Stimulated activated CD4-positive, alpha-beta T cell treated with anti-CD3 and anti-CD28 coated beads, TNF-alpha, amount 100 ng/mL, for 1 hour (primary cell): ENCODE measurements at places on chromosomes 1 and 21.

DNA sequence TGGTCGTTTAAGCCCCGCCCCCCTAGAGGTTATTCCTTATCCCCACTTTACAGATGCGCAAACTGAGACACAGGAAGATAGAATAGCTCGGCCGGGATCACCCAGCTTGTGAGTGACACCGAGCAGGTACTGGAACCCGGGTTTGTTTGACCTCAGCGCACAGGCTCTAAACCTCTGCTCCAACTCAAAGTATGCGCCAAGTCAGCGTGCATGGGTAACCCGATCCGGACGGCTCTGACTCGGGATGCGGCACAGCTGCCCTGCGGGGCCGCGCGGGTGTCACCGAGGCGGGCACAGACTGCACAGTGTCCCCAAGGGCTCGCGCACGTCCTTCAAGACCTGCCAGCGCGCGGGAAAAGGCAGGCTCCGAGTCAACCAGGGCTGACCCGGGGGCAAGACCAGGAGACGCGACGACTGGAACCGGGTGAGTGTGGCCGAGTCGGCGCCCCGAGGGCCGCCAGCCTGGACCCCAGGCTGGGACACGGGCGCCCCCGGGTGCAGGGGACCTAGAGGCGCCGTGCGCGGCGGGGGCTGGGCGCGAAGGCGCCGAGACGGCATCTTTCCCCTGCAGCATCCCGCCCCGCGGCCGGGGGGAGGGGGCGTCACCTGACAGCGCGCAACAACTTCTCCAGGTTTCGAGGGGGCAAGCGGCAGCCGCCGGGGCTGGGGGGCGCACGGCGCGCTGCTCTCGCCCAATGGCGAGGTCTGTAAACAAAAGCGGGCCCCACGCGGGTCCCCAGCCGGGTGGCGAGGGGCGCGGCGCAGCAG, 101.9 kb upstream of the SOD1 start:
- DNase-seq, result no peak

GRCh38 chr21:21230672-21231071, 232.5 kb downstream of the NCAM2 start:
- DNase-seq, result no peak

GRCh38 chr1:109846162-109846561, 64.5 kb upstream of the CSF1 start:
- no peak for DNase-seq

DNA sequence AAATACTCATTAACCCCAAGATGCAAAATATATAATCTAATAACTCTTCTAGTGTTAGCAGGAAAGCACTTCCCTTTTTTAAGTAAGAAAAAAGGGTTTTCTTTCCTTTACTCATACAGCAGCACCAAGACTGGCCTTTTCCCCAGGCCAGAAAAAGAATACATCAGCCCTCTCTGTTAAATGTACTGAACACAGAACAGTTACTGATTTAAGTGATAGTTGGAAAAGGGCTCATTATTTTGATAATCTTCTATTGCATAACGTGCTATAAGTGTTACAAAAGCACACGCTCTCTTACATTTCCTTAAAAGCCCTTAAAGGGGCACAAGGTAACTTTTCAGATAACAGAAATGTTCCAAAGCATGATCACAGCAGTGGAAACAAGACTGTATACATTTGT, 142.9 kb downstream of the TIAM1 start:
- DNase-seq, result no peak

DNA sequence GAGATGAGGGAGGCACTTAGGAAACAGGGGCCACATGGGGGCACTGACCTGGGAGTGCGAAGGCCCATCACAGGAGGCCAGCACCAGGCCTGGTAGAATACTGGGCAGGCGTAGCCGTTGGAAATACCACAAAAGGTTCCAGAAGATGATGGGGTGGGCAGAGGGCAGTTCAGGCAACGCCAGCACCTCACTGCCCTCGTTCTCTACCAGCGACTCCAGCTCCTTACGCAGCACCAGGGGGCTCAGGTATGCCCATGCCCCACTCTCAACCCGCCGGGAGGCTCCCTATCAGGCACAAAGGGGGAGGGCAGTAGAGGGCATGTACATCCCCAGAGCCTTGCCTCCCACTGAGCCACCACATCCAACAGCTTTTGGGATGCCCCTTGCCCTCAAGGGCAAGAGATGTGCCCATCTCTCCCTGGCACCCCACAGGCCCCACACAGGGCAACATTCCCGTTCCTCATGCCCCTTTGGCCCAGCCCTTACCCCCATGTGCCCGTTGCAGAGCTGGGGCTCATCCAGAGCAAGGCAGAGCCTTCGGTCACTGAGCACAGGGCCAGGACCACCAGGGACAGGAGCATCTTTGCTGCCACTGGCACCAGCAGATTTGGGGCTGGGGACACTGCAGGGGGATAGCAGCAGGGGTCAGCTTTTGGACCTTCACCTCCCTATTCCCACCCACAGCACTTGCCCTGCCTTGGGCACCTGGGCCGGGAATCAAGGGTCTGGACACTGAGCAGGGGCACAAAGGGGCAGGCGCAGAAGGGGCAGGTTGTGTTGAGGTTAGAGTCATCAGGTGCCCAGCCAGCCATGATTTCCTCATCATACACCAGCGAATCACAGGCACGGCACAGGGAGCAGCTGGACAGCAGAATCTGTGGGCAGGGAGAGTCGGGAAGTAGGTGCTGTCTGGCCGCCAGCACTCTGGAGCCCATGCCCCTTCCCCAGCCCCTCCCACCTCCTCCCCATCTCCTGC, 9.7 kb upstream of the GATAD2B start:
- DNase-seq, result no peak

- DNase-seq, result no peak
These were observed 1.1 kb upstream of the TTC39A start for GRCh38 chr1:51331206-51332100.

DNA sequence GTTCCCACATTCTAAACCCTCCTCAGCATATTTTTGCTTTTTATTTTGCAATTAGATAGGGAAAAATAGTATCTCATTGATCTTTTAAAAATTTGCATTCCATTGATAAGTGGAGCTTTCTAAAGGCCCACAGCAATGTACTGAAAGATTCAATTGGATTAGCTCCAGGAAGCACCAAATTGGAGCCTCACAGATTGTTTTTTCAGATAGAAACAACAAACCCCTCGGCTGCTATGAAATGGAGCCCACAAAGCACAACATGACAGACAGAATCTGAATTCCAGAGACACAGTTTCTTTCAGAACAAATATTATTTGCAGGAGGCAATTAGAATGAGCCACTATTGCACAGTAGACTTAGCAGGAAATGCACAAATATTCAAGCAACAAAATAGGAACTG, 58.9 kb upstream of the KIF26B start:
- DNase-seq, result no peak

DNA sequence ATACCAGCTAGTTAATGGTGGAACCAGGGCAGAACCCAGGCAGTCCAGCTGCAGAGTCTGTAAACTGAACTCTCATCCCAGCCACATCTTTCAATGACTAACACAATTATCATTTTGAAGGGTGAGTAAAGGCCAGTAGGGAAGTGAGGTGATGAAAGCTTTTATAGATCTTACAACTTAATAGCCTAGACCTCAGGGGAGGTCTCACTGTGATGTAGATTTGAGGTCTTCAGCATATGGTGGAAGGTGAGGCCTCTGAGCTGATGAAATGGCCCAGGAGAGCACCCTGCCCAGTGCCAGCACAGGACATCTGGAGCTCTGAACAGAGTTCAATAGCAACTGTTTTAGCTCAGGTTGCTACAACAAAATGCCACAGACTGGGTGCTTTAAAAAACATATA, 44.8 kb upstream of the POU2F1 start:
- no peak for DNase-seq

DNA sequence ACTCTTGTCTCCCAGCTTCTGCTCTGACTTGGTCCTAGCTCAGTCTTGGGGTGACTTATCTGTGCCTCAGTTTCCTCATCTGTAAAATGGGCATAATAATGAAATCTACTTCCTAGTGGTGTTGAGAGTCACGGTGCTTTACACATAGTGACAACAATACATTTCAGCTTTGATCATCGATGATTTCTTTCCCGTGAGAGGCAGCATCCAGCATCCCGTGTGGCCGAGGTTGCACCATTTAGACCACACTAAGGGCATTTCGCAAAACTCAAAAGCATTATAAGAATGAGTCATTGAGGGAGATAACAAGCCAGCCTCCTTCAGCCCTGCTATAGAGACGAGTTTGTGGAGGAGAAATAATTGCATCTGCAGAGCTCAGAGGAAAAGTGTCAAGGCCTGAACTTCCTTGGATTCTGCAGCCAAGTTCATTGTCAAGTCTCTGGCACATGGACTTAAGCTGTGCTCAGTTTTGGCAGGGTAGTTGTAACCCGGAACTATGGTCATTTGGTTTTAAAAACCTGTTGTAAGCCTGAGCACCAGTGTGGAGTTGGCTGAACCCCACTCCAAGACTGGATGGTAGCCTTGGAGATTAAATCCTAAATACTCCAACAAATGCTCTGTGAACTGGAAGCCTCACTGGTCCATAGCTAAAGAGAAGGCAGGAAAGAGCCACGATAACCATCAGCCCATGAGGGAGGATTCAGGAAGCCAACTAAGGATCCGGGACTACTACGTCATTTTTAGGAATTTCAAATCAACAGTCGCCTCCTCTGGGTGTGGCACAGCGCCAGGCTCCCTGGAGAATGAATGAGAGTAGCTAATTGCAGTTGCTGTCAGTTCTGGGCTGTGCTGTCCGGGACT, 64.2 kb downstream of the TCP10L start:
- DNase-seq, result no peak

- no peak for DNase-seq
These were observed 3.6 kb upstream of the LCE5A start for GRCh38 chr1:152506899-152507498.

DNA sequence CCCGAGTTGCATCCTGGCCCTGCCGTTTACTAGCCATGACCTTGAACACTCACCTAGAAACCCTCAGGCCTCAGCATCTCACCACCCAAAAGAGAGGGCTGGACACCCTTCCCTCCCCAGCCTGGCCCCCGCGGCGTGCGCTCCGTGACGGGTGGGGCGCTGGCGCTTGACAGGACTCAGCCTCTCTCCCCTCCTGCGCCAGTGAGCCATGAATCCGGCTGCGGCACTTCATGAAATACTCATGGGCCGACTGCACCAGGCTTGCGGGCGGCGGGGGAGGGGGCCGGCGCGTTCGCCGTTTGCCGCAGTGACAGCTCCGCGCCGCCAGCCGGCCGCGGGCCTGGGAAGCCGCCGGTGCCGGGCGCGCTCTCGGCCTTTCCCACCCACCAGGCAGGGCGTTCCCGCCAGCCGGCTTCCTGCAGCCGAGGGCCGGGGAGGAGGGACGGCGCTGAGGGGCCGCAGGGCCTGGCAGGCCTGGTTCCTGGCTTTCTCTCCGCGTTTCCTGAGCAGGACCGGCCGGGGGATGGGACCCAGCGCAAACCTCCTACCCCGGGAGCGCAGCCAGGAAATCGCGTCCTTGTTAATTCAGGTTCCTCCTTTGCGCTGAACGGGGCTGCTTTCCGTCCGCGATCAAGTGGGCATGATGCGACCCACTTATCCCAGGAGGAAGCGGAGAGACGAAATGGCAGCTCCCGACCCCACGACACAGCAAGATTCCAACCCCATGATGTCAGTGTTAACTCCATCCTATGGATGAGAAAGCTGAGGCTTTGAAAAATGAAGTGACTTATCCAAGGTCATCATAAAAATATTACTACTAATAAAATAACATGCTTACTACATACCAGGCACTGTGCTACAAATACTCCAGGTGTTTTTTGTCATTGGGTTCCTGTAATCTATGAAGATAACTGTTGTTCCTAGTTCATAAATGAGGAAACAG, 9.1 kb upstream of the LUZP1 start:
- DNase-seq, result no peak

DNA sequence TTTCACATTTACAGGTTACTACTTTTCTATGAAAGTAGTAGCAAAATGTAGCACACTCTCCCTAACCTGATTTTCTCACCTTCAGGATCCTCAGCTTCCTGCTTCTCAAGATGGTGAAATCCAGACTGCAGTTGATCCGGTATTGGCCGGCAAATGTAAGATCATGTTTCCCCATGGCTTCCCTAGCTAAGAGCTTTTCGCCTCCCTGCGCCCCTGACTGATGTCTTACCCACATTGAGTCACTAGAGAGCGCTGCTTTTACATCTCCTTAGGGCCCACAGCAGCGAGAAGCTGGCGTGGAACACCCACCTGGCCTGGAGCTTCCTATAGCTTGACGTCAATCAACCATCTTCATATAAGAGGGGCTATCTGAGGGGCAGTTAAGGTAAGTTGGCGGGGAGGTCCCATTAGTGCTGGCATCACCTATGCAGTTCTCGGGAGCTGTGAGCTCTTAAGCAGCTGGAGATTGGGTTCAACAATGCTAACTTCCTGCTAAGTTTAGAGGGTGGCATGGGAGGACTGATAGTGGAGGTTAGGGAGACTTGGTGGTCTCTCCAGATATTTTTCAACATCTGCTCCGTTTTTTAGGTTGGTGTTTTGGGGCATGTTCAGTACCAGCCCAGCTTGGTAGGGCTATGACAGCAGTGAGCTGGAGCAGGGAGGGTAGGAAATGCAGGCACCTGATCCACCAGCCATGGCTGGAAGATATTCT, 5.5 kb downstream of the PTPN7 start:
- DNase-seq, result no peak

DNA sequence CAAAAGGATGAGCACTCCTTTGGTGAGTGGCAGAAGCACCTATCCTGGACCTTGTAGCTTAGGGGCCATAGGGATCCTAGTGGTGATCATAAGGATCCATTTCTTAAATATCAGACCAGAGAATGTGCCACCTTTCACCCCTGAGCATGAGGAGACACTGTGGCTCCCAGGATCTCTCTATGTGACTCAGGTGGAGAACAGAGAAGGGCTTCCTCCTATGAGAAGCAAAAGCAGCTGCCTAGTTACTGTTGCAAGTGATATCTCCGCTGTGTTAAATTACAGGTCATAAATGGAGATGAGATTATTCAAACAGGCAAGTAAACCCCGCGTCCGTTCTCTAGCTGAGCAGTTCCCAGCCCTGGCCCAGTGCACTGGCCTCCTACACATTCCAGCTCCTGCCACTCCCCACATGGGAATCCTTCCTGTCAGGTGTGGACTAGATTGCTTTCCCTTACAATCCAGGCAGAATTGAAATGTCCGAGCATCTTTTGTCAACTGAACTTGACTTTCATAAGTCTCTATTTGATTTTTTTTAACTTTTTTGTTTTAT, 26.3 kb downstream of the CLEC20A start:
- DNase-seq, result no peak

GRCh38 chr1:29380532-29380931, 144.2 kb downstream of the PTPRU start:
- DNase-seq, result no peak

DNA sequence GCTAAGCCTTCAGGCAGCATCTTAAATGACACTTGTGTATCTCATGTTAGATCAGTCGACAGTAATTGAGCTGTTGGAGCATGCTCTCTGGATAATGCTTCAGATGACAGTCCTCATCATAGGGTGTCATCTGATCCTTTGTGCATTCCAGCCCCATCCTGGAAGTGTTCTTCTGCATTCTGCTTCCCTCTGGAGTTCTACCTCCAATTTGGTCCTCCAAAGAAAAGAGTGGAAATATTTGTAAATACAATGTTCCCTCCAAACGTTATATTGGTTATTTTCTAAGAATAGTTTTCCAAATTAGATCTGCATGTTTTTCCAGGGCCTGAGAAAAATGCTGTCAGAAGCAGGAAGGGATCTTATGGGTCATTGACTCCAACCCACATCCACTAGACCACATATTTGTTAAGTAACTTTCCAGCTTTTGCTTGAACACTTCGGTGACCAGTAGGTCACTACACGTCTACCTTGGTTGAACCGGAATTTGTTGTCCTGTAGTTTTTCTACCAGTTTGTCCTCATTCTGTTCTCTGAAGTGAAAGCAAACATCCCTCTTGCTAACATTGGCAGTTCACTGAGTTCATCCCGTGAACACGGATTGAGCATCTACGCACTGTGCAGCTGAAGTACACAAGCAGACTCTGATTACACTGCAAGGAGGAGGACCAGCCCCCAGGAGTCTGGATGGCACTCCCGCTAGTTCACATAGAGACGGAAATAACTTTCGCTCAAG, 136.0 kb downstream of the TLR5 start:
- DNase-seq, result no peak
